ENCODE measurements at places on chromosomes 11 and 22.

DNA sequence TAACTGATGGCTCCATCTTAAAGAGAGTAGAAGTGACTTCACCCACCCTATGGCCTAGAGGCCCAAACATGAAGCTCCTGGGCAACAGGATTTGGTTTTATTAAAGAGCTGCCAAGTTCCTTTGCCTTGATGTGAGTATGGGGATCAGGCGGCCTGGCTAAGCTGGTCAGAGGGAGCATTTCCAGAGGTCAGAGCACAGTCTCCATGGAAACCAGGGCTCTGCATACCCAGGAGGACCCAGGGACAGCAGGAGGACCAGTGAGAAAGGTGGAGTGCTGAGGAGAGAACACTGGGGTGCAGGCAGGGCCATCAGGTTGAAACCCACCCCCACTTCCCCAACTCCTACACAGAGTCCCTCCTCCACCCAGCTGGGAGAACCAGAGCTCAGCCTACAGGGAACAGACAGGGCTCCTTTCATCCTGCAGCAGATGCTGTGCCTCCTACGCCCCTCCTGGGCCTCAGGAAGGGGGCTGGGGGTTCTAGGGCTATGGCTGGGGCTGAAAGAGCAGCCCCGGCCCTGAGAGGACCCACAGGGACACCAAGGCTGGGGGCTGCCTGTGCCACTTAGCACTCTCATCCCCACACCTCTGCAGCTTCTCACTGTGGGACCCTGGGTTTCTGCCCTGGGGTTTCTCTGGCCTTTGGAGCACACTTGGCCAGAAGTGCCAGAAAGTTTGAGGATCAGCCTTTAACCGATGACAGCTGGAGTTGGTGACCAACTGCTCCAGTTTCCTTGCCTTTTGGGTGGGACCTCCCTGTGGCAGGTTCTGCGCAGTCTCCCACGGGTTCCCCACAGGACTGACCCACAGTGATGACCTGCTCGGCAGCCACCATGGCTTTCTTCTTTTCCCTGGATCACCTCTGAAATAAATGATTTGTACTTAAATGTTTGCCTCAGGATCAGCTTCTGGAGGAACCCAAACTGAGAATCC, 13.8 kb upstream of the P2RY6 start:
- DNase-seq: no peak

- no peak for DNase-seq
Observed at GRCh38 chr11:36278531-36279282, 10.5 kb downstream of the COMMD9 start.

- DNase-seq: no peak
Observed at GRCh38 chr11:47488674-47489394, 39.9 kb upstream of the RAPSN start.

- DNase-seq: no peak
Observed at GRCh38 chr11:31798057-31798553, 13.0 kb downstream of the PAX6 start.

DNA sequence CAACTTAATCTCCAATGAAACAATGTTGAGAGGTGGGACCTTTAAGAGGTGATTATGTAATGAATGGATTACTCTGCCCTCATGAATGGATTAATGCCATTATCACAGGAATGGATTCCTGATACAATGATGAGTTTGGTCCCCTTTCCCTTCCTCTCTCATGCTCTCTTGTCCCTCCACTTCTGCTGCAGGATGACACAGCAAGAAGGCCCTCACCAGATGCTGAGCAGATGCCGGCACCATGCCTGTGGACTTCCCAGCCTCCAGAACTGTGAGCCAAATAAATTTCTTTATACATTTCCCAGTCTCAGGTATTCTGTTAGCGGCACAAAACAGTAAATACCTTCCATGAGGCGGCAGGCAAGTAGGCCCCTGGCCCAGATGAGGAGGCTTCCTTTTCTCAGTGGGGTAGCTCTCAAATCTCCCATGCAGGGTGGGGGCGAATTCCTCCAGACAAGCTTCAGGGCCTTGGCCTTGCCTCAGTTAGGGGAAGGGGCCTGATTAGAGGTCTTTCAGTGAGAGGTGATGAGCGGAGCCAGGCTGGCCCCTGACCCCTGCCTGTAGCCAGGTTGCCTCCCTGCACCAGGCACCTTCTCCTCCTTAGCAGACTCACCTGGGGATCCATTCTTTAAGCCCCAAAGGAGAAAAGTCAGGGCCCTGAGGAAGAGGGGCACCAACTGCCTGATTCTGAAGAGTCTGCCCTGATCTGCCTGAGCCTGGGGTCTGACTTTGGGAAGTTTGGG, 86.0 kb downstream of the RRM1 start:
- DNase-seq: no peak

DNA sequence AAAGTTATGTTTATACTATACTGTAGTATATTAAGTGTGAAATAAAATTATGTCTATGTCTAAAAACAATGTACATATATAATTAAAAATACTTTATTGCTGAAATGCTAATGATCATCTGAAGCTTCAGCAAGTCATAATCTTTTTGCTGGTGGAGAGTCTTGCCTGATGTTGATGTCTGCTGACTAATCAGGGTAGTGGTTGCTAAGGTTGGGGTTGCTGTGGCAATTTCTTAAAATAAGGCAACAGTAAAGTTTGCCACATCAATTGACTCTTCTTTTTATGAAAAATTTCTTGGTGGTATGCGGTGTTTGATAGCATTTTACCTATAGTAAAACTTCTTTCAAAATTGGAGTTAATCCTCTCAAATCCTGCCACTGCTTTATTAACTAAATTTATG, 21.4 kb downstream of the INSC start:
- no peak for DNase-seq

DNA sequence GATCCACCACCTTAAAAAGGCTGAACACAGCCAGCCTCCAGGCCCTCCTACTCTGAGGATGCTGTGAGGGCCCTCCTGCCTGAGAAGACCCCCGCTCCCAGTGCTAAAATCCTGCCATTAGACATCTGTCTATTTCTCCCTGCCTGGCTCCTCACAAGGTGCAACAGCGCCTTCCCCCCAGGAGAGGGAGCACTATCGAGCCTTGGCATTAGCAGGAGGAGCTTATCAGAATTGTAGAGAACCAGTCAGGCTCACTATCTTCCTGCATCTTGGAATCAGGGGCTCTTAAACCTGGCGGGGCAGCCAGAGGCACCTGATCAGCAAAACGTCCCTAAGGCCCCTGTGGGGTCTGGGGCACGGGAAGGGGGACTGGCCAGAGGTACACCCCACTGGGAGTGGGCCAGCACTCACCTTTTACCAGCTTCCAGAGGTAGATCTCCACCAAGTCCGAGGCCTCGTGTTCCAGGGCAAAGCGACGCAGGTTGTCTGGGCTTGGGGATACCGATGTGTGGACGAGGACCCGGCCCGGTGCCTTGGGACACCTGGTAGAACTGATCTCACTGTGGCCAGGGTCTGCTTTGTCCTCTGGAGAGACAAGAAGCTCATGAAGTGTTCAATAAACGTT, 28.7 kb downstream of the CHRDL2 start:
- DNase-seq: peak; percentile 79

DNA sequence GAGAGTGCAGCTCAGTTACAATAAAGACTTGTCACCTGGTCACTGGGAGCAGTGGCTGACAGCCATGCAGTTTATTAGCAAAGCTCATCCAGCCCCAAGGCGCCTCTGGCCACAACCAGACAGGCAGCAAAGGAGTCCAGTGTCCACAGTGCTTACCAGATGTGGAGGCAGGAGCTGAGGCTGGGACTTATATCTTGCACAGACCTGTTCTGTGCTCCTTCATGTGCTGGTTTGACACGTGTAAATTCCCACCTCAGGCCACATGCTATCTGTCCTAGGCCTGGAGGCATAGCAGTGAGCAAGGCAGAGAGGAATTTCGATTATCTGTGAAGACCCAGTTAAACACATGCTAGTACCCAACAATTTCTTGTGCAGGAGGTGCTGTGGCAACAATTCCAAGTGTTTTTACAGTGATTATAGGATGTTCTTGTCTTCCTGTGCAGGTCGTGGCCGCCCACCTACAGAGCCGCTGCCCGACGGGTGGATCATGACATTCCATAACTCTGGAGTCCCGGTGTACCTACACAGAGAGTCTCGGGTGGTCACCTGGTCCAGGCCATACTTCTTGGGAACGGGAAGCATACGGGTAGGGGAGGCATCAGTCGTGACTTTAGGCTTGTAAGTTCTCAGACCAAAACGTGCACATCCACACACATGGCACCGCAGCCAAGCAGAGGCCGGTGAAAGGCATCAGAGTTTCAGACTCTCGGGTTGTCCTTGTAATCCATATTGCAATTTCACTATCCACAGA, 9.4 kb downstream of the DGCR8 start:
- no peak for DNase-seq

GRCh38 chr11:103798026-103798425, 238.4 kb upstream of the DDI1 start:
- peak; percentile 93 for DNase-seq

GRCh38 chr11:111176603-111177002, 68.9 kb upstream of the POU2AF2 start:
- no peak for DNase-seq

DNA sequence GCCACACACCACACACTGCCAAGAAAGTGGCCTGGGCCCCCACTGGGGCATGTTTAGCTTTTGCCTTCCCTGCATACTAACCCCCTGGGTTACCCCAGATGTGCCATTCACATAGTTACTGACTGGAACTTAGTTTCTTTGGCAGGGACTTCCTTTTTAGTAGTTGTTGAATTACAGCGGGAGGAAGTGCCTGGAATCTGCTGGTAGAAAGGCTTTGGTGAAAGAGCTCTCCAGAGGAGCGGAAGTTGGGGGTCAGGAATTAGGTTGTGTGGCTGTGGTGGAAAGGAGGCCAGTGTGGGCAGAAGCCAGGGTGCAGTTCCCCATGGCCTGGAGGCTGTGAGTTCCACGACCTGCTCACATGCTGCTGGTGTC, 69.0 kb downstream of the MED15 start:
- no peak for DNase-seq

DNA sequence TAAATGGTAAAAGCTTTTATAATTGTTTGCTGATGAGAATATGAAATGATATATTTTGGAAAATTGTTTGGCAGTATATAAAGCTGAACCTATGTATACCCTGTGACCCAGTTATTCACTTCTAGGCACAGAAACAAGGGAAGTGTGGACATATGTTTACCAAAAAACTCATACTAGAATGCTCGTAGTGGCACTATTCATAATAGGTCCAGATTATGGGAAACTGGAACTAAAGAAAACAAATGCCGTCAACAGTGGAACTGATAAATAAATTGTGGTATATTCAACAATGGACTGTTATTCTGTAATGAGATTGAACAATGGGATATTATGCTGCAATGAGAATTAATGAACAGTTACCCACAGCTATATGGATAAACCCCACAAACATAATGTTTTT, 32.8 kb downstream of the CSTPP1 start:
- no peak for DNase-seq

DNA sequence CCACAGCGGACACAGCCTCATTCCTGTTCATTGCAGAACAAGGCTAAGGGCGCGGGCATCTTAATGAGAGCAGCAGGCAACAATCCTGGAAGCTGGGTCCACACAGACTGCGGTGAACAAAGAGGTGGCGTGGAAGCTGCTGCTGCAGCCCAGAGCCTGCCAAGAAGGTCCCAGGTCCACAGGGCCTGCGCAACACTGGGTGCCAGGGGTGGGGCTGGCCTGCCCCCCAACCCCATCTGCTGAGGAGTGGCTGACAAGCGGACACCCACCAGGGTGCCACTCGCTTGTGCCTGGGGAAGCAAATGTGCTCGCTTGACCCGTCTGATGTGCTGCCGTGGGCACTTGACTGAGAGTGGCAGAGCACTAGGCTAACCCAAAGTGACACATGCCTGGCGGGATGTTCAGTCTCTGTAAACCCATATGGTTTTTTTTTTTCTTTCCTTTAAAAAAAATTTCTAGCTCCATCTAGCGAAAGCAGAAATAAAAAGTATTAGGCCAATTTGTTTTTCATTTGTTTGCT, 83.2 kb upstream of the PITPNB start:
- DNase-seq: peak; percentile 13

- DNase-seq: no peak
Observed at GRCh38 chr11:86625544-86625943, 46.9 kb downstream of the ME3 start.

- DNase-seq: peak; percentile 18
Observed at GRCh38 chr11:15720460-15720859, 605.7 kb downstream of the INSC start.

GRCh38 chr11:77287615-77288273, 13.7 kb downstream of the GDPD4 start:
- peak; percentile 81 for DNase-seq

DNA sequence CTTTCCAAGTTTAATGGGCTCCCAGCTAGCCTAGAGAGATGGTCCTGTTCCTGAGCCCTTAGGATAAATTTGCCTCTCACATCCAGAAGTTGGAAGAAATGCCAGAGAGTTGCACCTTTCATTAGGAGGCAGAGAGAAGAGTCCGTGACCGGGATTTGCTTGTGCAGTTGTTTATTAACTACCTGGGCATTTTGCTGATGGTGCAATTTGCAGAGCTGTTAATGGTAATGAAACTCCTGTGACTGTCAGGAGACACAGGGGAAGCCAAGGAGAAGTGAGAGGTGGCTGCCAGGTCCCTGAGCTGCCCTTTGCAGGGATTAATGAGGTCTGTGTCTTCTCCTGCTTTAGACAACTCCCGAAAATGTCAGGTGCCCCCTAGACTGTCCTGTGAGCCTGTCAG, 69.1 kb upstream of the B3GAT1 start:
- DNase-seq: no peak

DNA sequence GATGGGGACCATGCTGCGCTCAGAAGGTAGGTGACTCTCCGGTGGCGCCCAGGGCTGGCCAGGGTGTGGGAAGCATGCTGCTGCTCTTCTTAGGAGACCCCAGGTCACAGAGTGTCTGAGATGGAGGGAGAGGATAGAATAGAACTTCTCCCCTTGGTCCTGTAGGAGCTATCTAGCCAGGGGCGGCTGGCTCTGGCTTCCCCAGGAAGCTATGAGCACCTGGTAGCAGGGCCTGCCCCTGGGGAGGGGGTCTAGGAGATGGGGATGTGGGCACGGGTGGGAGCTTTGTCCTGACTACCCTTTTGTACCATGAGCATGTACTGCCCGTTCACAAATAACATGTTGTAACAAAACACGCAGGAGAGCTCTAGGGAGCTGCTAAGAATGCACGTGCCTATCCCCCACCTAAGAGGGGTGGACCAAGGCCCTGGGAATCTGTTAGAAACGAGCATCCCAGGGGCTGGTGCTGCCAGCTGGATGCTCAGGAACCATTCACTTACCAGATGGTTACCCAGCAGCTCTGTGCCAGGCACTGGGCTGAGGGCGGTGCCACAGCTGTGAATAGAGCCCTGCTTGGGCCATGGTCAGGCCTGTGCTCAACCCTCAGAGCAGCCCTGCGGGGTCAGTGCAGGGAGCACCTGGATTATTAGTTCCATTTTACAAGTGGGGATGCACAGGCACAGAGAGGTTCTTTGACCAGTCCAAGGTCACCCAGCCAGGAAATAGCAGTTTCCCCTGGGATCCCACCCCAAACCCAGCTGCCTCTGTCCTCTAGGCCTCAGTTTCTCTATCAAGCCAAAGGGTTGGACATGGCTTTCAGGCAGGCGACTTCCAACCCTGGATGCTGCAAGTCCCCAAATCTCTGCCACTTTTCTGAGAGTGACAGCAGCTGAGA, 2.2 kb downstream of the SLC39A13 start:
- no peak for DNase-seq

- no peak for DNase-seq
Observed at GRCh38 chr11:84430661-84431060, 1144.5 kb upstream of the CCDC90B start.

Measured in fibroblast of pulmonary artery (primary cell).